Hepatic stellate cell (primary cell): ENCODE measurements at places on chromosomes 5 and 9.

GRCh38 chr5:147509041-147509709 lies 693 bp downstream of the DPYSL3 start:
- DNase-seq = no peak

GRCh38 chr5:35665096-35665495 lies 47.4 kb downstream of the SPEF2 start:
- DNase-seq = no peak

DNA sequence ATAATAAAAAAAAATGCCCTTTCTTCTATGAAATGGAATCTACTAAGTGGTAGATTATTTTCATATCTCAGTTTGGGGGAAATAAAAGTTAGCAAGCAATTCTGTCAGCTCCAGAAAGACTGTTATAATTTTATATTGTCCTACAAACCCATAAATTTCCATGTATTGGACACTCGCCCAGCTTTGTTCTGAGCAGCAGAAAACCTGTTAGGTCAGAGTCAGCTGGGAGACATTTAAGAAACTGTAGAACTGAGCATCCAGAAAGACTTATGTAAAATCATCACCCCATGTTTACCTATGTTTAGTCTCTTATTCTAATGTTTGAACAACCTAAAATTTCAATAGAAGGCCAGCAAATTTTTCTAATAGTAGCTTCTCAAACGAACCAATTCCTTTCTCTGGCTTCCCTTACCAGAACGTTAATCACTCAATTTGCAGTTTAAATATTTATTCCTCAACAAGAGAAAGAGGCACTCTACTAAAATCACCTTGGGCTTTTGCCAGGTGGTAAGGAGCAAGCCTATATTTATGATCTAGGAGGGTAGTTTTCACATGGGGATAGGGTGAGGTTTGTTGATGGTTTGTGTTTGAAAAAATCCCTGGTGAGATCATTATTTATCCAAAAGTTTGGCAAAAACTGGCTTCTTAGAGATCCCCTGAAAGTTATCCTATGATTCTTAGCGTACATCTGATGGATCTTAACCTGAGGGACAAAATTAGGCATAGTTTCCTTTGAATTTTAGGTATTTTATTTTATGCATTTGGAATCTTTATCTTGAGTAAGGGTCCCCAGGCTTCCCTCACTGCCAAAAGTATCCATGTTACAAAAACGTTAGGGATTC lies 34.4 kb downstream of the MACROH2A1 start:
- no peak for DNase-seq

GRCh38 chr5:167352801-167353200 lies 938.6 kb upstream of the WWC1 start:
- no peak for DNase-seq

DNA sequence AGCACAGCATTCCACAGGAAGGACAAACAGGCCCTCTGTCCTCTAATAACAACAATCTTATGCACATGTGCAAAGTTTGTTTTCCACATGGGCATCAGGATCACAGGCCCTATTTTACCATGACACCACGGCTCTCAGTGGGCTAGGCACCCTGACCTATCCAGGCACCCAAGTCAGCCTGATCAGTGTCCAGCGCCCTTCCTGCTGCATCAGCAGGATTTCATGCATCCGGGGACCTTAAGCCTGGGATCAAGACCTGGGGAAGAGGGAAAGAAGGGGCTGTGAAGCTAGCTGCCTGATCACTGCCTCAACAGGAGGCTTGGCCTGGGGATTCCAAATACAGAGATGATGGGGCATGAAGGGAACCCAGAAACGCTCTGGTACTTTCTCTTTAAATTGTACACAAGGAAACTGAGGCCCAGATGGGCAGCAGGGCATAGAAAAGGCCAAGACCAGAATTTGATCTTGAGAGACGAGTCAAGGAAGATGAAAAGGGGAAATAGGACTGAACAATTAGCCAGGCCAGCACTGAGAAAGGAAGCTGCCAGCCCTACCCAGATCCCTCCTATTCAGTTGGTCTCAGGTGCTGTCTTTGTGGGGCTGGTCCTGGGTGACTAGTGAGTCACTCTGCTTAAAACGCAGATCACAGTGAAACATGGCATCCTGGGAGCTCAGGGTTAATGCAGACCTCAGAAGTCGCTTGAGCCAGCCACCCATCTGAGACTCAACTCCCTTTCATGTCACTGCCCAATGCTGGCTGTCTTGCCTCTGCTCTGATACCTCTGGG lies 57.9 kb downstream of the SHB start:
- no peak for DNase-seq

- DNase-seq = peak; percentile 64
Measured at GRCh38 chr5:66306105-66306843, 162.2 kb downstream of the SREK1 start.

- no peak for DNase-seq
Measured at GRCh38 chr5:73151766-73152410, 21.1 kb upstream of the TMEM174 start.

DNA sequence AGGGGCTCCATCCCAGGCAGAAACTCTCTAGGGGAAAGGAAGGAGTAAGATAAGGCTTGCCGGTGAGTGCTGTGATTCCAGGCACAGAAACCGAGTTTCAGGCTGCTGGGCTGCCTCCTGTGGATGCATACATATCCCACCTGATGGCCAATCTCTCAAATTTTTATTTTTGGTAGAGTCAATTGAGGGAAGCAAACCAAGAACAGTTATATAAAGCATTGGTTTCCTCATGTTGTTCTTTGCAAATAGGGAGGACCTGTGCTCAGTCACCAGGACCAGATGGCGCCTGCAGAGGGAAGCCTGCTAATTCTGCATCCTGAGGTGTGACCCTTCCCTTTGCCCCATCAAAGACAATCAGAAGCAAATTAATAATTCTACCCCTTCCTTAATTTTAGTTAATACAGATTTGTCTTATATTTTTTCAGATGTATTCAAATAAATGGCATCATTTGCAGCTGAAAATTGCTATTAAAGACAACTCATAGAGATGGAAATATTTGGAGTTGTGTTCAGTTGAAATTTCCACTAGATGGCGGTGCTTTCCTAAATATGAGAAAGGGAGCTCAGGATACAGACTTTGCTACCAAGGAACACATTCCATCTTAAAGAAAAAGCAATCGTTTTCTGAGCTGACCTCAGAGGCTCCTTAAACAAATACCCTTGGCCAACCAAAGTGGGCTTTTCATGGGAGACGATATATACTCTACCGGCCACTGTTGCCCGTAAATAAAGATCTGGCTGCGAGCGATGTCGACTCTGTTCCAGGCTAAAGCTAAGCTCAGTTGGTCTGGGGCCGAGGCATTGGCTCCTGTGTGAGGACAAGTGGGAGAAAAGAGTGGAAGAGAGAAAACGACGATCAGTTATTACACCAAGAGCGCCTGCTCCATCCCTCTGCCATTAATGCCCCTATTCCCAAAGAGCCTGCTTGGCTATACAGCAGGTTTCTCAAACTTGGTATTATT lies 225.7 kb upstream of the KLF9 start:
- DNase-seq = peak; percentile 25

DNA sequence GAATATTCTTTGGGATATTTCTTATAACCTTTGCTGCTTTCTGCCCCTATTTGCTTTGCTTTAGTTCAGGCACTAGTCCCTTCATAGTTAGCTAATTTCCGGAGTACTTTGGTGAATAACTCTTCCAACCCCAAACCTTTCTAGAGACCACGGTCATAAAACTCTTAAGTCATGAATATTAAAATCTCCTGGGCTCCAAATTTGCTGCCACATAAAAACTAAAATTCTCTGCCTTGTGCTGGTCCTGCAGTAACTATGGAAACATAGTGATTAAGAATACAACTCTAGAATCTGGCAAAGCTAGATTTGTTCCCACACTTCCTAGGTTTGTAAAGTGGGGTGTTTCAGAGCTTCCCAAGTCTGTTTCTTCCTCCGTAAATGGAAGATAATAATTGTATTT lies 10.0 kb upstream of the ACTBL2 start:
- DNase-seq = no peak
